Stimulated activated CD8-positive, alpha-beta memory T cell treated with anti-CD3 and anti-CD28 coated beads, Interleukin-12 subunit alpha, Interleukin-12 subunit beta, amount 100 ng/mL, for 4 hours (primary cell): ENCODE measurements at places on chromosomes 3 and 15.

DNA sequence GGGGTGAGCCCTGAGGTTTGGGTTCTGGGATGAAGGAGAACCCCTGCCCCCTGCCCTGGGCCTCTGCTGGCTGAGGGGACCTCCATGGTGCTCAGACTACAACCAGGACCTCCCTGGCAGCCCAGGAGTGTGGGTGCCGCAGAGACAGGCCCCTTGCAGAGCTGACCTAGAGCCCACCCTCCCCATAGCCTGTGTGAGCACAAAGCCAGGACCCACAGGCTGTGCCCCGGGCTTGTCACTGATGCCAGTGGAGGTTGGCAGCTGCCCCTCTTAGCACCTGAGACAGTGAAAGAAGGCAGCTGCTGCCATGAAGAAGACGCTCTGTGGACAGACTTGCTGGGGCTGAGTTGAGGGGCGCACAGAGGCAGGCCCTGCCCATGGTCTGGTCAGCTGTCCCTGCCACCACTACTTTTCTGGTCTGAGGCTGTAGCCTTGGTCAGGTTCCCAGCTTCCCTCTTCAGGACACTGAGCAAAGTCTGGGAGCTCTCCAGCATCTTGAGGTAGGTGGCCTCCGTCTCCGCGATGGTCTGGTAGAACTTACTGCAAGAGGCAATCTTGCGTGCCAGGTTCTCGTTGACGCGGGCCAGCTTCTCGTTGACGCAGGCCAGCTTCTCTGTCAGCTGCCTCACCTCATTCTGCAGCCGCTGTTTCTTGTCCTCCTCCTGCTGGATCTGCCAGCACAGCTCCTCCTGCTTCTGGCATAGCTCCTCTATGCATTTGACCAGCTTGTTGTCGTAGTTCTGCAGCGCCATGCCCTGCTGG, 23.0 kb downstream of the USP4 start:
- no peak for DNase-seq

DNA sequence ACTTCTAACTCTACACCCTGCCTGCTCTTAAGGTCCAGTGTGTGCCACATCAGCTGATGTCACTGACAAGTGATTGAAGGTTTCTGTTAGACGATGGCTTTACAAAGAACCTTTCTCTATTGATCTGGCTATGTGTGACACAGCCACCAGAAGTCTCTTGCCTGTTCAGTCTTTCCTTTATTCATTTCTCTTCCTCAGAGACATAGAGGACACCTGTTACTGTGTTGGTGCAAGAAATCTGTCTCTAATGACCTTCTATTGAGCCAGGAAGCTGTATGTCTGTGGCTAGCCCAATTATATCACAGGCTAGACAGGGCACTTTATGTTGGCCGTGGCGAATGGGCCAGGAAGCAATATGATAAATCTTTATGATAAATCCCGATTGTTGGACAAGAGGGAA, 173.3 kb upstream of the GAP43 start:
- no peak for DNase-seq

DNA sequence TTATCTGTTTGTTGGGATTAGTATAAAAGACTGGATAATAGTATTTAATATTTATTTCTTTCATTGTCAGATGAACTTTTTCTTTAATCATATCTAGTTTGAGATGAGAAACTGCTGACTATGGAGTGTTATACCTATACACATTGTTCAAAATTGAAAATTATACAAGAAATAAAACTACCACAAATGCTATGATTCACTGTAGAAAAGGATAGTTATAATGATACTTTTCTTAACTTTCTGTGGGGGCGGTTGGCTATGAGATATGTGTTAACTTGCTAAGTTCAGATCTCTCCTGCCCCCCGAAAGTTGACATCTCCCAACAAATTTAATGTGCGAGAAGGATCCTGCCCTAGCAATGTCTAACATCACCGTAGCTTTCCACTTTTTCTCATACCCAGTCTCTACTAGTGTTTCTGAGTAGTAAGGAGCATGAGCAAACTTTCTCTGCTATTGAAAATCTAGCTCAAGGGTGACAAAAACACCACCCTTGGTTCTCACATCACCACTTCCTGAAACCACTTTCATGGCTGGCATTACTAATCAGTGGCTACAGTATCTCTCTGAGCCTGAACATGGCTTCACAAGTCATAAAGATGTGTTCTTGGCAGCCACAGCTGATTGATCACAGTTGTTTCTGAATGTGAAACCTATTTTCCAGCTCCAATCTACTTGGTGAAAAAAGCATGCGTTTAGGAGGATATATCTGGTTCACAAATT, 15.8 kb upstream of the SAMMSON start:
- no peak for DNase-seq

DNA sequence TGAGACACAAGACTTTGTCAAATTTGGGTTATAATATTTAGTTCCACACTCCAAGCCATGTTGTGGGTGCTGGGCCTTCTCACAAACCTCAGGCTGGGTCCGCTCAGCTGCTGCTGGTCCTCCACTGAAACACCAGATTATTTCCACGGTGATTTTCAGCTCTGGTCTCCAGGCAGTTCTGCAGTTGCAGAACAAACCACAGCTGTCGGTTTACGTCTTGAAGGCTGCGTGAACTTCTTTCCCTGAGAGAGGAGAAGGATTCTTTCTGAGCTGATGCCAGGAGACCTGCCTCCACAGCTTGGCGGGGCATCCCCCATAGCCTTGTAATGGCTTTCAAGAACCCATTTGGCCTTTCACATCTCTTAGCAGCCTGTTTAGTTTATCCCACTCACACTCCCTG, 16.2 kb downstream of the GALNT15 start:
- no peak for DNase-seq

DNA sequence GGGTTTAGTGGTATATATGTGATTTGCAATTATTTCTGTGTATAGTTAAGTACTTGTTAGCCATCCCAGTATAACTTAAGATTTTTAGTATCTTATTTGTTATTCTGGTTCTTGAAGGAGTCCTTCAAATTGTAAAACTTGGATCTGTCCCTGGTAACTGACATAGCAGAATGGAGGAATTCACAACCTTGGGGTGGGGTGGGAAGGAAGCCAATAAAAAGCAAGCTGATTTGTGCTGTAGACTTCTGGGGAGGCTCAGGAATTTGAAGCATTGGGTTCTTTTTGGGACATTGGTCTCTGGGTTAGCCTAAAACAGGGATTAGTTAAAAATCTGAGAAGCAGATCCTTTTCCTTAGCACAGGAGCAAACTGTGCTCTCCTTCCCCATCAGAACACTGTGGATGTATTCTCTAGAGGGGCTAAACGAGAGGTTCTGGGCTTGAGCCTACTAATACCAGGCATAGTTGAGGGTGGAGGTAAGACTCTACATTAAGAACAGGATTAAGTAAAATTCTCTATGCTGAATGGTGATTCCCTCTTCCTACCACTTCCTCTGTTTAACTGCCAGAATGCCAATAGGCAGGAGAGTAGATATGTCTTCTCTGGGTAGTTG, 42.2 kb downstream of the GMPS start:
- DNase-seq: no peak

GRCh38 chr3:19920401-19921080, 13.5 kb downstream of the EFHB start:
- no peak for DNase-seq

DNA sequence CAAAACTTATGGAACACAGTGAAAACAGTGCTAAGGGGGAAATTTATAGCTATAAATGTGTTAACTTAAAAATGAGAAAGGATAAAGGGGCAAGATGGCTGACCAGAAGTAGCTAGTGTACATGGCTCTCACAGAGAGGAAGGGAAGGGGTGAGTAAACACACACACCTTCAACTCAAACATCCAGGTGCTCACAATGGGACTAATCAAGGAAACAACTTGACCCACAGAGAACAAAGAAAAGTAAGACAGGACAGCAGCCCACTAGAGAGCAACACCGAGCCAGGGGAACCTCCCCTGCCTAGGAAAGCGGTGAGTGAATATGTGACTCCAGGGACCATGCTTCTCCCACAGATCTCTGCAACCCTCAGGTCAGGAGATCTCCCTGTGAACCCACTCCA, 85.0 kb upstream of the UBP1 start:
- no peak for DNase-seq

GRCh38 chr3:80451393-80451792, 683.6 kb upstream of the ROBO1 start:
- no peak for DNase-seq

GRCh38 chr3:59570806-59571205, 521.0 kb upstream of the CFAP20DC start:
- DNase-seq: no peak

DNA sequence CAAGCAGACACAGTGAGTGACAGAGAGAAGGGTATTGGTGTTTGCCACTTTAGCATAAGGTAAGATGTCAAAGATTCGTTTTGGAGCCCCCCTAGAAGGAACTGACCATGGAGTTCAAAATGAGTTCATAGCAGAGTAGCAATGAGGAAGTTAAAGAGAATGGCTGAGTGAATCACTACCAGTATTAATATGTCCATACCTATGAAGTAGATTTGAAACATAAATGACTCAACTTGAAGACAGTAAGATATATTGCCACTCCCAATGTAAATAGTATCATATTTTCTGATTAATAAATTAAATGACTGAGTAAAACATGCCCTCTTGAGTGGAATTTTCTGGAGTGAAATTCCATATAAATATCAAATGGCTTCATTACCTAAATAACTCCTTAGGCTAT, 675.1 kb downstream of the NLGN1 start:
- DNase-seq: no peak

GRCh38 chr3:192207651-192208050, 519.7 kb downstream of the FGF12 start:
- DNase-seq: no peak

- DNase-seq: no peak
Observed at GRCh38 chr15:92020804-92021203, 167.3 kb downstream of the SLCO3A1 start.

GRCh38 chr3:18556001-18556408, 130.9 kb upstream of the SATB1 start:
- DNase-seq: no peak

GRCh38 chr15:78828920-78829319, 17.7 kb upstream of the ADAMTS7 start:
- no peak for DNase-seq

GRCh38 chr3:3082234-3082924, 27.8 kb downstream of the IL5RA start:
- DNase-seq: no peak

DNA sequence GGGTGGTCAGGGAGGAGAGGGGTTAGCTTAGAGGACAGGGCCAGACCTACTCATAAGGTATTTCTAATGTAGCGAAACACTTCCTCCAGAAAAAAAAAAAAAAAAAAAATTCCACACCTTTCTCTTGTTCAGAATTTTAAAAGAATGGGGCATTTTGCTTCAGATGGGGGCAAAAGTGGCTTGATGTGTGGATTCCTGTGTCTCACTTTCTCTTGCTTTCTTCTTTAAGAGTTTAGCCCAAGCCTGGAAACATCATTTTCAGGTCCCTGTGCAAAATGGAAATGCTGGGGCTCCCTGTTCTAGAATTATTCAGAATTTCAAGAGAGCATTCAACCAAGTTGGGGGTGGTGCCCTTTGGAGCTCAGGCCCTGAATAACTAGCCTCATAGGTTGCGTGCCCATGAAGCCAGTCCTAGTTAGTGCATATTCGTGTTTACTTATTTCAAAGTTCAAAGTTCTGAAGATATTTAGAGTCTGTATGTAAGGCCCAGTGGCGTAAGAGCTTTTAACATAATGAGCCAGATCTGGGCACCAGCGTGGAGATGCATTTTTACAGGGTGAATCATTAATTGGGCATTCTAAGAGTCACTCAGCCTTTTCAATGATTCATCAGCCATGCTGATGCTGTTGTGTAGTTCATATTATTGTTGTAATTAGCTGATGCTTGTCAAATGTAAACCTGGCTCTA, 104.5 kb downstream of the RPLP1 start:
- no peak for DNase-seq

GRCh38 chr3:195425849-195426248, 17.0 kb downstream of the ACAP2 start:
- DNase-seq: no peak

DNA sequence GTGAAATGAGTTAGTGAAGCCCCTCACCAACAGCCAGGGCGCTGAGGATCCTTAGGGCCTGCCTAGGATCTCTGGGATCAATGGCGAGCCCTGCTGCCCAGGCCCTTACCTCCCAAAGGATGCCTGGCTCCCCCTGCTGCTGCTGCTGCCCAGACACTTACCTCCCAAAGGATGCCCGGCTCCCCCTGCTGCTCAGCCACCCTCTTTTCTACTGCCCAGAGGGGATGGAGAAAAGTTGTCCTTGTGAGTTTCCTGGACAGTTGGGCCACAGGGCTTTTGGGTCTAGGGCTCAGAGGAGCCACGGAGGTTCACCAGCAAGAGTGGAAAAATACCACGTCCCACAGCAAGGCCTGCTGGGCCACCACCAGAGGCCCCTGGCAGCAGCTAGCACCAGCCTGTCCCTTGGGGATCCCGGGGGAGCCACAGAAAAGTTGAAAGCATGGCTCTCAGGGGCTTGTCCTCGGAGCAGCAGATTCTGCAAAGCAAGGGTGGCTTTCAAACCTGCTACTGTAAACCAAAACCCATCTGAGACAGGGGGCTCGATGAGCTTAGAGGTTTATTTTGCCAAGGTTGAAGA, 59.4 kb downstream of the SLC6A6 start:
- no peak for DNase-seq

- DNase-seq: no peak
Observed at GRCh38 chr15:42915654-42916315, 4.8 kb downstream of the TTBK2 start.

DNA sequence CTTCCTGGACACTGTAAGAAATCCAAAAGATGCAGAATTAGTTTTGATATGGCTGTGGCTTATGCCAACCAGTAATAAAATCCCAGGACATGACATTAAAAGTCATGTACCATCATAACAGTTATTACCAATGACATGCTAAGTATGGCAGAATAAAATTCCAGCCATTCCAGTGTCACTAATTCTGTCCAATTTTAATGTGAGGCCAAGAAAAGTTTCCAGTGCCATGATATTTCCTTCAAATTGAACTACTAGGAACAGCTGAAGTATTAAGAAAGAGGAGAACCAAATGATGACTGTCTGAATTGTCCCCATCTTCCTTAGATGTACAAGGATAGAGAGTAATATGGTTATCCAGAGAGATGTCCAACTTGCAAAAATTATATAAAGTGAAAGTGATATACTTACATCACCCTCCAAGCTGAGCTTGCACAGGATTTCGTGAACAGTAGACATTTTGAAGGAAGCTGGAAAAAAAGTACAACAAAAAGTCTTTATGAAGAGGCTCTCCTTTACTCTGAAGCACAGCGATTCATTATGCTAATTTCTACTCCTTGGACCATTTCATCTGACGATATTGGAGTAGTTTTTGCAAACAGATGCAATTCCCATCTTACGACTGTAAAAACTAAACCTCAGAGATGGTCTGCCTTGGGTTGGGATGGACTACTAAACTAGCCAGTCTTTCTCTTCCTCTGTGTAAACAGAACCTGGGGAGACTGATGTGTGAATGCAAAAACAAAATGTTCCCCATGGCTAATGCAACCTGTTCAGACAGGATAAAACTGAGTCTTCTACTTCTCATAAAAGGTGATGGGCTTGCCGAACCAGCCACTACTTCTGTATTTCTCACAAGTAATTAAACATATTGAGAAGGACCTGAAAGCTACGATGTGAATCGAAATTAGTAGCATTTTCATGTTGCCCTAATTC, 11.9 kb downstream of the ANXA2 start:
- DNase-seq: no peak

- no peak for DNase-seq
Observed at GRCh38 chr15:61173899-61174689, 55.0 kb downstream of the RORA start.
